Activated CD4-positive, CD25-positive, alpha-beta regulatory T cell treated with anti-CD3 and anti-CD28 coated beads, Interleukin-2, amount 50 U/mL, for 72 hours (primary cell): ENCODE measurements at places on chromosomes 16 and 17.
A peak's percentile ranks its signal among the peaks of the same experiment; 100 is the strongest.

GRCh38 chr17:78154903-78155811, 9.0 kb downstream of the C17orf99 start:
- DNase-seq = no peak

DNA sequence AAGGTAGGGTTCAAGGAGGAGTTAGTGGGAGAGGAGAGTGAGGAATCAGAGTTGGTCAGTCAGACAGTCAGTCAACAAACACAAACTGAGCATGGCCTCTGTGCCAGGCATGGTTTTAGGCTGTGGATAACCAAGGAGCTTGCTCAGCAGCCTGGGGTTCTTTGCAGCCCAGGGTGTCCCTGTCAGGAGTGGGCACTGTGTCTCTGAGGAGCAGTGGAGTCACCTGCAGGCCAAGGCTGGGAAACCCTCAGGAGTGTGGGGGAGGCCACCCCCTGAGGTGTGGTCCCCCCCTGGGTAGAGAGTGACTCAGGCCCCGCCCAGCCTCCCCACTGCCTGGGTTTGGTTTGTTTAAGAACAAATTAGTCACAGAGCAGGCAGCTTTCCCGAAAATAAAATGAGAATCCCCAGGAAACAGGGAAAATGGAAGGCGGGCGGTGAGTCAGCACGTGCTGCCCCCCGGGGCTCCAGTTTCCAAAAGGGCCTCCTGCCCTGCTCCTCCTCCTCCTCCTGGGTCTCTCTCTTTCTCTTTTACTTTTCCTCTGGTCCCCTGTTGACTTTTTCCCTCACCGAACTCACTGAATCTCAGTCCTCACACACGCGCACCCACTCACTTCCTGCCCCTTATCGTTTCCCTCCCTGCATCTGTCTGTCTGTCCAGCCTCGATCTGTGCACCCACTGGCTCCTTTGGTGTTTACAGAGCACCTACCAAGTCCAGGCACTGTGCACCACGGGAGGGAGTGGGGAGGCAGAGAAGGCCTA, 44.3 kb downstream of the SOCS3 start:
- no peak for DNase-seq

DNA sequence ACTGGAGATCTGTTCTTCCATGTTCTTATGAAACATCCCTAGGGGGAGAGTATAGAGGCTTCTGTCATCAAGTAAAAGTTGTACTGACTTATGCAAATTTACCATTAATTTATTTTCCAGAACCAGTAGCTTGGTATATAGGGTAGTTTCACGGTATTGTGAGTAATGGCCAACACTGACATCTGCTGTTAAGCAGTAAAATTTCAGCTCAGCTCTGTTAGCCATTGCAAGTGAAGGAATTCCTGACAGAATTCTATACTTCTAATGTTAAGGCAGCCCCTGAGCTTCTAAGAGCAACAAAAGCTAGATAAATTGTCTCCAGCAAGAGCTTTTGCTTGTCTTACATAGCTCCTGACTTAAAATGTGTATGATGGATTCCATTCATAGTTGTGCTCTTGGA, 613.5 kb upstream of the C16orf82 start:
- DNase-seq = no peak

- no peak for DNase-seq
Measured at GRCh38 chr16:67940446-67941089, 3.4 kb downstream of the LCAT start.

DNA sequence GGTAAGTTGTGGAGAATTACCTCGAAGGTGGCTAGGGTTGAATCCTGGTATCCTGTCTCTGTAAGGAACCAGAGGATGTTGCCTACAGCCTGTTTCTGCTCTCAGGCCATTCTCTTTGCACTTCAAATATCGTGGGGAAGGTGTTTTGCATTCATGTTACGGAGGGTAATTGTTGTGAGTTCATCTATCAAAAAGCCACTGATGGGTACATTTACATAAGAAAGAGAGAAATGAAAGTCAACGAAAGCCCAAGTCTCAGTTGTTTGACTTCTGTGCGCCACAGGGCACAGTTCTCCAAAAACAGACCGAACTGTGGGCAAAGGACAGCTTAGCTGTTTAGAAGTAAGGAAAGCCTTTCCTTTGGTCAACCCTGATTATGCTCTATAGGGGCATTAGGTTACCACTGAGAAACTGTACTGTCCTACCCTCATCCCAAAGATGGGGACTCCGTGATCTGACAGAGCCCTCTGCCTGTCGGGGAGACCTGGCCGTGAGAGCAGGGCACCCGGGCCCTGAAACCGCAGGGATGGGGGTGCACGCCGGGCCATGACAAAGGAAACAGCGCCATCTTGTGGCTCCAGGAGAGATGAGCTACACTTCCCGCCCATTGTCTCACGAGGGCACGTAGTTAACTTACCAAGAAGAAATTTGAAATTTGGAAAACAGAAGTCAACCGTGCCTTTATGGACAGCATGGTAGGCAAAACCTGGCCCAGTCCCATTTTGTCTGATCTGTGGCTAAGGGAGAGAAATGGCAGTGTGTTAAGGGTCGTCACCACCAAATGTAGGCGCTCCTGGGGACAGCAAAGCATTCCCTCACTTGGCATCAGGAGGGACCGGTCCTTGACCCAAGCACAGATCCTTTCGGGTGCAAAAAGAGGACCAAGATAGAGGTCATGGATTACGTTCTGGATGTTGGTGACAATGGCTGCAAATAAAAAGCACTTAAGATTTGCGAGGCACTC, 74.5 kb upstream of the DYNLRB2 start:
- DNase-seq = peak; percentile 51

GRCh38 chr16:69848637-69849545, 86.8 kb downstream of the WWP2 start:
- DNase-seq = no peak

- no peak for DNase-seq
Measured at GRCh38 chr17:31216031-31216751, 80.8 kb downstream of the OMG start.

DNA sequence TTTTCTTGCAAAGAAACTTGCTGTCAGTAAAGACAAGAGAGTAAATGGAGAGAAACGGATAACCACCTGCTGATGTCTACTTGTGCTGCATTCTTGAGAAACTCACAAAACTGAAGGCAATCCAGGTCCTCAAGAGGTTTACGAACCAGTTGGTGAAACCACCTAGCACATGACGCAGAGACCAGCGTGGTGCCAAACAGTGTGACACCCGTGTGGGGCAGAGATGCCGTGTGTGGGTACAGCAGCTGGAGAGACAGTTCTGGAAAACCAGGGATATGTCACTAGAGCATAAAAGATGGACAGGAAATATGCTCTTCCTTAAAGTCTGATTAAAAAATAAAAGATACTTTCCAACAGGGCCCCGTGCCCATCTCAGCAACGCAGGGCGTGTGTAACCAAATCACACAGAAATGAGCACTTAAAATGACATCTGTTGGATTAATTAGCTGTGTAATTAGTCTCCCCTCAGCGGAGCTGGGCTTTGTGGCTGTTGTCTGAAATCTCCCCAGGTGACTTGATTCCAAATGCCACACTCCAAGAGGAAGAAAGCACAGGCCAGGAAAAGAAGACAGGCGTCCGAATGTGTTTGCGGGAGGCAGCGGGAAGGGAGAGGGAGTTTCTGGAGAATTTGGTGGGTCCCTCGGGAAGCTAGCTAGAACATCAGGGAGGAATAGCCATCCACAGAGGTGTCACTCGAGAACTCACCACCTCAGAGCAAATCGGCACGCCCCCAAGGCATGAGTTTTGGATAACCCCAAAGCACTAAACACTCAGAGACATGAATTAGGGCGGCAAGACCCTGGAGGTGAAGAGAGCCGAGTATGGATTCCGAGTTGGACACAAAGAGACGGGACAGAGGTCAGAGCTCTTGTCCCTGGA, 109.8 kb downstream of the ZFHX3 start:
- DNase-seq = no peak
